ENCODE measurements at places on chromosomes 6 and 20. TPM values are rescaled to one million over a fixed set of nuclear protein-coding genes. Genes with fewer than 3 reads are reported as not detected.

DNA sequence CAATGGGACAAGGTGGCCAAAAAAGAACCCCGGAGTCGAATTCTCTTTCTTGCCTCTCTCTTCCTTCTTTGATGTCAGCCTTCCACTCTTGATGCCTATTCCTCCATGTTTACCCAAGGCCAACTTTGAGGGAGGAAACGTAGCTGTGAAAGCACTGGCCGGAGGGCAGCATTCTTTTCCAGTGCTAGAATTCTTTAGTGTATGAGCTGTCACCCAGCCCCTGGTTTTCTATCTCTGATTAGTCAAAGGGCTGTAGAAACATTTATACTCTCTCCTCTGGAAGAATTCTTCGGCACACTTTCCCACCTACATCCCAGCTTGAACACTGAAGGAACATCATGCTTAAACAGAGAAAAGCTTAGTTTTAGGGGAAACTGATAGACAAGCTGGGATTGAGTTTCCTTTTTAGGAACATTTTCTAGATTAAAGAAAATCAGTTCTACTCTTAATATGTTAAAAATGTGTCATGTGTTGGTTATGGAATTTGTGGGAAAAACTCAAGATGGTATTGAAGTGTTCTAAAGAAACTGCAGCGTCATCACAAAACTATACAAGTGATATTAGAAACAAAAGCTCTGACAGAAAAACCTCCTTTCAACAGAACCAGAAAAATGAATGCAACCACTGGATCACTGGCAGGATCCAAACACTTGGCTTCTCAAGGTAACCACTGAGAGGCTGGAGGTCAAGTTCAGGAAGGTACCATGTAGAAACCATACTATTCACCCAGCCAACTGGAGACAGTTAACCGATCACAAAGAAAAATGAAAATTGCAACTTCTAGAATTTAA is 20.7 kb upstream of the UTRN start:
- H3K4me3 ChIP-seq: no peak overlapping the region
- H3K4me1 ChIP-seq: peaks cover 52% of the 10 kb centered on the region
- peak overlapping the region; percentile 99 for H3K27ac ChIP-seq
- peak; percentile 94 for DNase-seq

DNA sequence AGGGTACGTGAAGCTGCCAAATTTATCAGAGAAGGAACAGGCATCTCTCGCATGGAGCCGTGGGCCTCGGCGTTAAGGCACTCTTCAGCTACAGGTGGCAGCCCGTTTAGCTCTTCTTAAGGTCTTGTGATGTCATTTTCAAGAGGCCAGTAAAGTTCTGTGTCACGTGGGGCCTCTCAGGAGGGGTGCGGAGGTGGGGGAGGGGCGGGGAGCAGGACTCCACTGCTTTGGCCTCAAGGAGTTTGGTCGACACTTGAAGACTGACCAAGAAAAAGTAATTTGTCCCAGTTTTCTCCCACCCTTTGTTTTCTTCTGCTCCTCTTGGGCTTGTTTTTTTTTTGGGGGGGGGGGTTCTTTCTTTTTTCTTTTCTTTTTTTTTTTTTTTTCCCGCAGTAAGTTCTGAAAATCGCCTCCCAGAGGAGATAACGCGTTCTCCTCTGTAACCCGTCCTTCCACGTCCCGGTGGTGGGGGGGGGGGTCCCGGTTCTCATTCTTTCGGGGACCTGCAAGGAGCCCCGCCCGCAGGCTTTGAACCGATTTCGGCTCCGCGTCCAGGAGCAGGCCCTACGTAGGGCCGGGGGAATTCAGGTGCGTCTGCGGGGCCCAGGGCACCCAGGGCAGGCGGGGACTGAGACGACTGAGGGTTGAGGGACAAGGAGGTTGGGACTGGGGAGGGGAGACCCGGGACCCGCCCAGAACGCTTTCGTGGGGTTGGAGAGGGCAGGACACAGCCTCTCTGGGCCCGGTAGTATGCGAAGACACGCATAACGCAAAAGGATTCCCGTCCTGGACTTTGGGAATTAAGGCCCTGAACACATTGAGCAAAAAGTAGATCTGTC is 26.0 kb downstream of the GPX6 start:
- peaks cover 4% of the 10 kb centered on the region for H3K27me3 ChIP-seq
- no peak overlapping the region for H3K4me3 ChIP-seq
- no peaks in the 10 kb centered on the region for H3K36me3 ChIP-seq
- DNase-seq: no peak
- no peak overlapping the region for H3K27ac ChIP-seq
- H3K4me1 ChIP-seq: no peaks in the 10 kb centered on the region

GRCh38 chr6:125867483-125867942 is 76.8 kb downstream of the NCOA7 start:
- no peaks in the 10 kb centered on the region for H3K27me3 ChIP-seq
- H3K4me1 ChIP-seq: peaks cover 25% of the 10 kb centered on the region
- H3K36me3 ChIP-seq: no peaks in the 10 kb centered on the region
- no peak overlapping the region for H3K4me3 ChIP-seq

DNA sequence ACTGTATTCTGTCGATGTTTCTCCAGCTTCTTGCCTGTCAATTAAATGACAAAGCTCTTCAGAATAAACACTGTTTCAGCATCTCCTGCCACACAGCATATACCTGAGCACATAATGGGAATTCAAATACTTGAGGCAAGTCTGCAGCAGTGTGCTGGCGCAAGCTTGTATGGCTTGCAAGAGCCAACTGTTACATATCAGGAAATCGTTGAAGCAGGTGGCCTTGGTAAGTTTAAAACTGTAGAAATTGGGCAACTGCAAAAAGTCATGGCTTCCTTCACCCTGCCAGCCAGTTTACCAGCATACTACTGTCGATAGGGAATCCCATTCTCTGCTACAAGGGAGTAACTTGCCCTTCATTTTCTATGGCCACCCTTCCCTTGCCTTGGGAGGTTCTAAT is 23.0 kb downstream of the CPNE1 start:
- no peak overlapping the region for H3K27ac ChIP-seq
- DNase-seq: no peak
- no peak overlapping the region for H3K4me3 ChIP-seq
- H3K27me3 ChIP-seq: no peaks in the 10 kb centered on the region
- peaks cover 19% of the 10 kb centered on the region for H3K36me3 ChIP-seq

DNA sequence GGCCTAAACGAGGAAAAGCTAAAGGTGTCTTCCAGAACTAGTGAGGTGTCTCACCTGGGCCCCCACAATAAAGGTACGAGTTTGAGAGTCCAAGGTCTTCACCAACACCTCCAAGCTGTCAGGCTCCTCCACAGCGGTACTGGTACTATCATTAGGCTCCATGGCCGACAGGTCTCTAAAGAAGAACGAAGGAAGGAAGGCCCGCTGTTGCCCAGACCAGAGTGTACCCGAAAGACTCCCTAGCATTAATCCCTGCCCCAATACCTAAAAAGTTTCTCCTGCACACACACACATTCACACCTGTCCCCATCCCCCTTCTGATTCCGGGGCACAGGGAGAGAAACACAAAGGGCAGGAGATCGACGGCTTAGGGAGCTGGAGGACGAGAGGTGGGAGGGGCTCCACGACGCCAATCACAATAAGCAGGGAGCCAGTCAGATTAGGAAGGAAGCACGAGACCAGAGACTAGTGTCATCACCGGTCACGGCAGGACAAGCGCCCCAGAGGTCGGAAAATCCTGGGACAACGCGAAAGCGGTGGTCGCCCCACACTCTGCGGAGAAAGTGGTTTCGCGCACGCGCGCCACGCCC is 764 bp downstream of the BAG6 start:
- no peak for DNase-seq
- H3K27ac ChIP-seq: peak overlapping the region; percentile 82
- peak overlapping the region; percentile 57 for H3K4me3 ChIP-seq
- H3K27me3 ChIP-seq: no peaks in the 10 kb centered on the region
- H3K4me1 ChIP-seq: peaks cover 12% of the 10 kb centered on the region

DNA sequence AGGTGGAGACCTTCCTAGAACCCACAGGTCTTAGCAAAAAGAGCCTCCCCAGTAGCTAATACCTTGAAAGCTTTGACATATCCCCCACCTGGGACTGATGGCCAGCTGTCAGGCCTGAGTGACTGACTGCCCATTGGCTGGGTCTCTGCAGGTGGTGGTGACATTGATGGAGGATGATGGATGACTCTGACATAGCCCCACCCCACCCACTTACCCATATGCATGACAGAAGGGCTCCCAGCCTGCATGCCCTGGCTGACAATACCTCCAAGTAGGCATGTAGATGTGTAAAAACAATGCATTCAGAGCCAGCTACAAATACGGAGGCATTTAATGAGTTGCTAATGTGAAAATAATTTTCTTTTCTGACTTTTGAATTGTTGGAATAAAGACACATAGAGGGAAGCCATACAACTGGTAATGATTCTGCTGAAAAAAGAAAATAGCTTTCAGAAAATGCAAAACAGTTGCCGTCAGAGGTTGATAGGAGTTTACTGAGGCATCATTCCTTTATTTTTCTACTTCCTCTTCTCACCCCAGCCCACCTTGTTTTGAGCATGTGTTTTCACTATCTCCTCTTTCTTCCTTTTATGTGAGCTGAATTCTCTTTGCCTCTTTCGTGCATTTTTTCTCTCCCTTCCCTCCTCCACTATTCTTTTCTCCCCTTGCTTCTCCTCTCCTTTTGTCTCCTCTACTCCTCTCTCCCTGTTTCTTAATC is 70.6 kb downstream of the OLIG3 start:
- no peaks in the 10 kb centered on the region for H3K27me3 ChIP-seq
- H3K4me3 ChIP-seq: no peak overlapping the region
- H3K27ac ChIP-seq: no peak overlapping the region
- H3K36me3 ChIP-seq: no peaks in the 10 kb centered on the region

- H3K4me1 ChIP-seq: 0 out of 2 replicates have a peak, but pooled peaks cover 3% of the 10 kb centered on the region
- H3K27ac ChIP-seq: no peak overlapping the region
- H3K36me3 ChIP-seq: no peaks in the 10 kb centered on the region
- peaks cover 73% of the 10 kb centered on the region for H3K27me3 ChIP-seq
- H3K4me3 ChIP-seq: no peak overlapping the region
These were observed 6.6 kb downstream of the TRIM15 start for GRCh38 chr6:30169658-30170614.

DNA sequence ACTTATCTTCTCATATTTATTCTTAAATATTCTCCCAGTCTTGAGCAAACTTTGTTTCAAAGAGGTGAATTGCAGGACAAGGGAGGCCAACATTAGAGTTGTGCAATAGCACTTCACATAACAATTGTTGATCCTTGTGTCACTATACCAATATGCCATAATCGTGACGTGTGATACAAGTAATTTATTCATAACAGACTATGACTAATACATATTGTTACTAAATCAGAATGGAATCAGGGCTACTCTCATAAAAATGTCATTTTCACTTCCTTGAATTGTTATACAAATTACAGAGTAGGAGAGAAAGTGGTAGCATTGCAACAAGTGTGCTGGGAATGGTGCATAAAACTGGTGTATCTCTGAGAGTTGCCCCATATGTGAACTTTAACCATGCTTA is 37.2 kb upstream of the PLCB1 start:
- no peaks in the 10 kb centered on the region for H3K27me3 ChIP-seq
- H3K36me3 ChIP-seq: no peaks in the 10 kb centered on the region
- H3K4me1 ChIP-seq: no peaks in the 10 kb centered on the region
- H3K27ac ChIP-seq: no peak overlapping the region

DNA sequence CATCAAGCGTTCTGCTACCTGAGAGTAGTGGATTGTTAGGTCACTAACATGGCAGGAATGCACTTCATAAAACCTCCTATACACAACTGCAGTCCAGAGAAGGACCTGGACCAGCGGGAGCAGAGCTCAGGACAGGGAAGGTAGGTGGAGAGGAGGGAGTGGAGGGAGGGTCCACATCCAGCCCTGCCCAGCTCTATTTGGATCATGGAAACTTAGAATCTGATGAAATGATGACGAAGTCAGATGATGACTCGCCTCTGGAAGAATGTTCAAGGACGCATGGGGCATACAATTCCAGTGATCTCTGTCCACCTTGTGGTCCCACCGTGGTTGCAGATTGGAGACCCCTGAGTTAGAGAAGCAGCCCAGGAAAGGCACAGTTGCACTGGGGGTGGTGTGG is 68.8 kb downstream of the CLIC5 start:
- DNase-seq: no peak
- H3K4me1 ChIP-seq: peaks cover 50% of the 10 kb centered on the region
- no peak overlapping the region for H3K4me3 ChIP-seq

- no peak for DNase-seq
- no peak overlapping the region for H3K27ac ChIP-seq
- no peaks in the 10 kb centered on the region for H3K36me3 ChIP-seq
These were observed 41.7 kb upstream of the IL17A start for GRCh38 chr6:52144196-52145076.

DNA sequence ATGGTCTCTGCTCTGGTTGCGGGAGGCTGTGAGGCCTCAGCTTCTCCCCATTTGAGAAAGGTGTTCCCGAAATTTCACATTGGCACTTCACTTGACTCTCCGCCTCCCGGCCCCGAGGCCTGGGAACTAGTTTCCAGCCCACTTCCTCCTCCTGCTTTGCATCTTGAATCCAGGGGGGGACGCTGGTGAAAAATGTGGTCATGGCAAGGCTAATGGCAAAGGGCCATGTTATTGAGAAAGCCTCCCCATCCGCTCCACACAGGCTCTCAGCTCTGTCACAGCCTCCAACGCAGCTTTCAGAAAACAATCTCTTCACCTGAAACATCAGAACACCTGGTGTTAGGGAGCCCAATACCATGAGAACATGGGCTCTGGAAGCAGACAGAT is 5.6 kb downstream of the PLAGL2 start:
- no peak overlapping the region for H3K27ac ChIP-seq
- H3K4me1 ChIP-seq: peaks cover 10% of the 10 kb centered on the region
- peaks cover 83% of the 10 kb centered on the region for H3K36me3 ChIP-seq
- no peak for DNase-seq
- no peak overlapping the region for H3K4me3 ChIP-seq
- no peaks in the 10 kb centered on the region for H3K27me3 ChIP-seq

- no peaks in the 10 kb centered on the region for H3K27me3 ChIP-seq
- H3K4me1 ChIP-seq: no peaks in the 10 kb centered on the region
- H3K4me3 ChIP-seq: no peak overlapping the region
- H3K36me3 ChIP-seq: no peaks in the 10 kb centered on the region
- no peak overlapping the region for H3K27ac ChIP-seq
- no peak for DNase-seq
These were observed 3.8 kb downstream of the COL21A1 start for GRCh38 chr6:56243518-56244070.

Gene SLC4A11
- total RNA-seq: not detected

Gene UNC93A
- not detected for total RNA-seq

Gene PTPRK
- 24.5 TPM for total RNA-seq

Gene PRL
- total RNA-seq: not detected

Measured in SJSA1 (cell line).